ENCODE measurements at places on chromosomes 3 and 15. TPM values are rescaled to one million over a fixed set of nuclear protein-coding genes. Genes with fewer than 3 reads are reported as not detected.

The AP3B2 gene
- total RNA-seq = 0.14 TPM

The UCN2 gene
- total RNA-seq = 0.29 TPM

The TM6SF1 gene
- total RNA-seq = 0.04 TPM

GRCh38 chr15:44163370-44163769 is 31.7 kb downstream of the FRMD5 start:
- no peak for DNase-seq

DNA sequence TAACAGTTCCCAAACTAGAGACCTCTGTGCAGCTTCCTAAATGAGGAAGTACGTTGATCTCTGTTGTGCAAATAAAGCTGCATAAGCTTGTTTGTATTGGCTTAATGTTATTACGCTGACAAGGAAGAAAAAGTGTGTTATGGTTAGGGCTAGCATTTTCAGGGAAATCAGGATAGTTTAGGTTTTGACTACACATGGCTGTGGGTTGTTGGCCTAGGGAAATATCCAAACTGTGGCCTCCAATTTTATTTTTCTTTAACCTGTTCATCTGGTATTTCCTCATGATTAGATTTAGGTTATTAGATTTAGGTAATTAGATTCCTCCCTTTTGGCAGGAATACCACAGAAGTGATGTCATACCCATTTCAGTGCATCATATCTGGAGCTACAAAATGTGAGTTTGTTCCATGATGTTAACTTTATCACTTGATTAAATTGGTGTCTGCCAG is 8.7 kb upstream of the MCCC1 start:
- DNase-seq = peak; percentile 33

- no peak for DNase-seq
Measured at GRCh38 chr3:134066158-134066541, 36.4 kb upstream of the SLCO2A1 start.

GRCh38 chr3:175404027-175404426 is 544.9 kb downstream of the NAALADL2 start:
- DNase-seq = no peak

DNA sequence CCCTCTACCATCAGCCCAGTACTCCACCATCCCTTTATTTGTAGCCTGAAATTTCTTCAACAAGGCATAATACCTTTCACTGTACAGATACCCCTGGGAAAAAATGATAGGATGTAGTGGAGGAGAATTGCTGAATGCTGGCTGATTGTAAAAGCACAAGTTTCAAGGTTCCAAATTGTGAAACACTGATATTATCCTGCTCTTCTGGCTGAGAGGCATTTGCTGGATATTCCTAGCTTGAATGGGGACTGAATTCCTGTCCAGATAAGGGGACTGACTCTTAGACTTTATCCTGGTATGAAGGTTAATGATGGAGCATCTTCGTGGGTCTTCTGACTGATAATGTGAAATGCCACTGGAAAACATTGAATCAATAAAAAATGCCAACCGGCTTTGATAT is 9.0 kb upstream of the C3orf85 start:
- DNase-seq = no peak

- no peak for DNase-seq
Measured at GRCh38 chr3:101631098-101631796, 45.7 kb downstream of the ZBTB11 start.

All from H4 (cell line).